ENCODE measurements at places on chromosomes 16 and 17.

DNA sequence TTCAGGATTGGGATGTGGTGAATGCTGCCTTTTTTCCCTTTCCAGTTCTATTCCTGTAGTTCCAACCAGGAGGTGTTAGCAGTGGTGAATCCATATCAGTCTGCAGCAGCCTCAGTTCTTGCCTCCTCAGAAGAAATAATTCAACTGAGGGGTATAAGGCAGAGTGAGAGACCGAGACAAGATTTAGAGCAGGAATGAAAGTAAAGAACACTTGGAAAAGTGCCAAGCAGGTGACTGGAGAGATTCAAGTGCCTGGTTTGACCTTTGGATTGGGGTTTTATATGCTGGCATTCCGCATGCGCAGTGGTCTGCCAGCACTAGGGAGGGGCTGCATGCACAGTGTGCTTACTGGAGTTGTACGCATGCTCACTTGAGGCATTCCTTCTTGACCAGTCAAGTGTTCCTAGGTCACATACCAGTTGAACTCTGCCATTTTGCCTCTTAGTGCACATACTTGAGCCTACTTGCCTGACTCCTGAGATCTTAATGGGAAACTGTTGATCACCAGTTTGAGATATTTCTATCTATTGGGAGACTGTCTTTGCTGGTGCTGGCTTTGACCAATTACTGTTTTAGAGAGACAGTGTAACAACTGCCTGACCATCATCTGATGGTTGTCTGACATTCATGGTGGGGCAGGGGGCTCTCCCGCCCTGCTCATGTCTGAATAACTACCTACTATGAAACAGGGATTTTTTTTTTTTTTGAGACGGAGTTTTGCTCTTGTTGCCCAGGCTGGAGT is 680 bp upstream of the CCL15 start:
- H3K4me1 ChIP-seq = no peaks in the 10 kb centered on the region
- H3K4me3 ChIP-seq = no peak overlapping the region
- no peaks in the 10 kb centered on the region for H3K27me3 ChIP-seq
- no peak for DNase-seq

DNA sequence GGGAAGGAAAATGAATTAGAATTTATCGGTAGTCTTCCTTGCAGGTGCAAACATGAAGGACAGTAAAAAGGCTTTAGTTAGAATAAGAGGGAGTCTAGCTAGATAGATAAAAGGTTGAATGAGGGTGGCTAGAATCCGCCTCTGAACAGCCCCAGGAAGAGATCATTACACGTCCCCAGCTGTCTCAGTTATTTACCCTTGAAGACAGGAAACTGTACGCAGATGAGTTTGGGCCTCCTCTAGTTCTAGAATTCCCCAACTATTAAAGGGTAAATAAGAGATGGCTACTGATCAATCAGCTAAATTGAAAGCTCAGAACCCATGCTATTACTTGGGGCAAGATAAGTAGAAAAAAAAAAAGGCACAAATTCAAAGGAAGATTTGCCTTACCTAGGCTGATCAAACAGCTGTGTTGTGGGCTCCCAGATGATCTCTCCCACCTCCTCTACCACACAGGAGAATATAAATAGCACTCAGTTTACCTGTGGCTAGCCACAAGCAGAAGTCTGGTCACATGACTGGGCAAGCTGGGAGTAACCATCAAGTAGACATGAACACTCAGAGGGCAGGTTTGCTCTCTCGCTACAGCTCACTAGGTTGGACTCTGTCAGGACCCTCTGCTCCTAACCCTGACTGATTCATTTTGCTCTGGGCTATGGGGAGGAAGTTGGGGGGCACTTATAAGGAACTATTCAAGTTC is 17.0 kb downstream of the FAM117A start:
- DNase-seq = no peak
- H3K27ac ChIP-seq = no peak overlapping the region
- no peak overlapping the region for H3K4me3 ChIP-seq
- no peaks in the 10 kb centered on the region for H3K36me3 ChIP-seq

- H3K4me1 ChIP-seq = peaks cover 29% of the 10 kb centered on the region
- H3K36me3 ChIP-seq = no peaks in the 10 kb centered on the region
- H3K27me3 ChIP-seq = peaks cover 41% of the 10 kb centered on the region
- no peak within 1 kb of the TSS for H3K27ac ChIP-seq
- peak within 1 kb of the TSS; percentile 67 for H3K4me3 ChIP-seq
These were observed at the start of gene RTN4RL1 for GRCh38 chr17:2025220-2025621. Gene RTN4RL1, minus strand, starts transcription at chr17:2025334. Its CDS starts 469 bp downstream, at chr17:2024865.

- no peaks in the 10 kb centered on the region for H3K27me3 ChIP-seq
- H3K4me1 ChIP-seq = no peaks in the 10 kb centered on the region
- DNase-seq = no peak
These were observed 515.3 kb downstream of the GRIN2A start for GRCh38 chr16:9666834-9667480.

DNA sequence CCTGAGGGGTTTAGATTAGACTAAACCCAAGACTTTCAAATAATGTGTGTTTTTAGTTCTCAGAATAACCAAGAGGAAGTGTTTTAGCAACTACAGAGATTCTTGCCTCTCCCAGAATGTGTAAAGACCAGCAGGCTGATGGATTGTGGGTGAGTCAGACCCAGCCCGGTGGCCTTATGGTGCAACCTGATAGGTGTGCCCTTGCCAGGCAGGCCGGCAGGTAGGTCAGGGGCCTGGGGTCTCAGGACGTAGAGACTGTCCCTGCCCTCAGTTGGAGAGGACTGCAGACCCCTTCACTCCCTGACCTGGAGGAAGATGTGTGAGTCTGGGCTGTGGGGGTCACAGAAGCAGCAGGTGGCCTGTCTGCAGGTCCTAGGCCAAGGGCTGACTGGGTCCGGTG is 47.2 kb upstream of the ACSF3 start:
- DNase-seq = peak; percentile 72
- H3K4me1 ChIP-seq = no peaks in the 10 kb centered on the region
- no peaks in the 10 kb centered on the region for H3K36me3 ChIP-seq
- H3K27ac ChIP-seq = no peak overlapping the region
- peaks cover 14% of the 10 kb centered on the region for H3K27me3 ChIP-seq

- H3K36me3 ChIP-seq = no peaks in the 10 kb centered on the region
- no peak within 1 kb of the TSS for H3K27ac ChIP-seq
- H3K4me1 ChIP-seq = no peaks in the 10 kb centered on the region
- peak; percentile 85 for DNase-seq
These were observed at the start of gene GPRC5C for GRCh38 chr17:74431568-74432423. Gene GPRC5C, plus strand, starts transcription at chr17:74432088. Its CDS starts 7,689 bp downstream, at chr17:74439777.

- no peak overlapping the region for H3K27ac ChIP-seq
- DNase-seq = peak; percentile 93
- peaks cover 10% of the 10 kb centered on the region for H3K4me1 ChIP-seq
- no peaks in the 10 kb centered on the region for H3K36me3 ChIP-seq
These were observed 127.1 kb downstream of the ENGASE start for GRCh38 chr17:79201536-79202227.

DNA sequence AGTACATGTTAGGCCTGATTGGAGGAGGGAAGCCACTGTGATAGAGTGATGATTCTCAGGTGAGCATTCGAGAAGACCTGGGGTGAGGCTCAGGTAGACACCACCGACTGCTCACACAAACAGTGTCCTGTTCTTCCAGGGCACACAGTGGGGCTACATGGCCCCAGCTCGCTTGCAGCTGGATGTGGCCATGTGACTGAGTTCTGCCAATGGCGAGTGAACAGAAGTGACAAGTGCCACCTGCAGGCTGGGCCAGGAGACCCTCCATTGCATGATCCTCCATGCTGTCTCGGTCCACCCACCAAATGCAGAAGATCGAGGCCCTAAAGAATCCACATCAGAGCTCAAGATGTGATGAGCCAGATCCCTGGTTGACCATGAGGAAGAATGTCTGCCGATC is 6.2 kb downstream of the CES5A start:
- no peaks in the 10 kb centered on the region for H3K4me1 ChIP-seq
- H3K27me3 ChIP-seq = no peaks in the 10 kb centered on the region
- no peaks in the 10 kb centered on the region for H3K36me3 ChIP-seq
- no peak overlapping the region for H3K4me3 ChIP-seq
- DNase-seq = no peak

DNA sequence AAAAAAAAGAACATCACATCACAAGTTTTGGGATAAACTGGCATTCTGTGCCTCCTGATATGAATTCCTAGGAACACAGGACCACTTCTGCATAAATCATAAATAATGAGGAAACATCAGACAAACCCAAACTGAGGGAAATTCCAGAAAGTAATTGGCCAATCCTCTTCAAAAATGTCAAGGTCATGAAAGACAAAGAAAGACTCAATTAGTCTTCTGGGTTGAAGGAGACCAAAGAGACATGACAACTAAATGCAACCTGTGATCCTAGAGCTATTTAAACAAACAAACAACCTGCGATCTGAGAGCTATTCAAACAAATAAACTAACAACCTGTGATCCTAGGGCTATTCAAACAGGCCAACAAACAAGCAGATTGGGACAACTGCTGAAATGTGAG is 144.3 kb downstream of the VPS53 start:
- no peak overlapping the region for H3K4me3 ChIP-seq
- peaks cover 13% of the 10 kb centered on the region for H3K36me3 ChIP-seq
- no peak for DNase-seq

DNA sequence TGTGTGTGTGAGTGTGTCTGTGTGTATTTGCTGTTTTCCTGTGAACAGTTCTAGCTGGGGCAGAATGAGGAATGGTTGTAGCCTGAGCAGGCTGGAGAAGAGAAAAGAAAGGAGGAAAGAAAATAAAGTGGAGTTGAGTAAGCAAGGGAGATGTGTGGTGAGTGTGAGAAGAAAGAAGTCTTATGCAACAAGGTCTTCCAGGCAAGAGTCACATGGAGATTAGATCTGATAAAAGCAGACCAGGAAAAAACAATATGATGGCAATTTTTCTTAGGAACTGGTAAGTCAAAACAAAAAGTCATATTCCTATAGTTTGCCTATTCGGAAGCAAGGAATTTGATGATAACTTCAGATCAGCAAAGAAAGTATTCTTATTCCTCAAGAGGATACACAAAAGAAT is 125.0 kb downstream of the HS3ST3A1 start:
- H3K4me3 ChIP-seq = no peak overlapping the region
- peaks cover 15% of the 10 kb centered on the region for H3K4me1 ChIP-seq
- peak overlapping the region; percentile 37 for H3K27ac ChIP-seq
- H3K27me3 ChIP-seq = no peaks in the 10 kb centered on the region
- no peaks in the 10 kb centered on the region for H3K36me3 ChIP-seq

DNA sequence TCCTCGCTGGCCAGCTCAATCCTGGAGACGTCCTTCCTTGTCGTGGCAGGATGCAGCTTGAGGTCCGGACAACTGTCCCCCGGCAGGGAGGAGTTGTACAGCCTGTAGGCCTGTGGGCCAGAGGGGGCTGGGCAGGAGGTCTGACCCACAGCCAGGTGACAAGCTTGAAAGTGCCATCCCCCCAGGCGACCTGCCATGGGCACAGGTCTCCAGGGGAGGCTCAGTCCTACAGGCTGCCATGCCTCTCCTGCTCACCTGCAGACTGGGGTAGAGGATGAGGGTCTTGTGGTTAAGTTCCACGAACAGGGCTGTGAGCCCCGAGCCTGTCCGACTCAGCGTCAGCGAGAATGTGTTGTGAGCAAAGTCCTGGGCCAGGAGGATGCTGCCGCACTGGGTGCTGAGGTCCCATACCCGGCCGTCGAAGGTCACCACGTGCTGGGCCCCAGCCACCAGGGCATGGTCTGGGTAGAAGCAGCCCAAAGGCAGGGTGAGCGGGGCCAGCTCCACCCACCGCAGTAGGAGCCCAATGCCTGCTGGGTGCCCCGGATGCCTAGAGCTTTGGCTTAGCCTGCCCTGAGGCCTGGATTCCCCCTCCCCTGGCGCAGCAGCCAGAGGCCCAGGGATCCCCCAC is 39.8 kb downstream of the RMI2 start:
- no peak overlapping the region for H3K27ac ChIP-seq
- no peak overlapping the region for H3K4me3 ChIP-seq
- peaks cover 8% of the 10 kb centered on the region for H3K4me1 ChIP-seq
- no peaks in the 10 kb centered on the region for H3K36me3 ChIP-seq
- H3K27me3 ChIP-seq = no peaks in the 10 kb centered on the region

DNA sequence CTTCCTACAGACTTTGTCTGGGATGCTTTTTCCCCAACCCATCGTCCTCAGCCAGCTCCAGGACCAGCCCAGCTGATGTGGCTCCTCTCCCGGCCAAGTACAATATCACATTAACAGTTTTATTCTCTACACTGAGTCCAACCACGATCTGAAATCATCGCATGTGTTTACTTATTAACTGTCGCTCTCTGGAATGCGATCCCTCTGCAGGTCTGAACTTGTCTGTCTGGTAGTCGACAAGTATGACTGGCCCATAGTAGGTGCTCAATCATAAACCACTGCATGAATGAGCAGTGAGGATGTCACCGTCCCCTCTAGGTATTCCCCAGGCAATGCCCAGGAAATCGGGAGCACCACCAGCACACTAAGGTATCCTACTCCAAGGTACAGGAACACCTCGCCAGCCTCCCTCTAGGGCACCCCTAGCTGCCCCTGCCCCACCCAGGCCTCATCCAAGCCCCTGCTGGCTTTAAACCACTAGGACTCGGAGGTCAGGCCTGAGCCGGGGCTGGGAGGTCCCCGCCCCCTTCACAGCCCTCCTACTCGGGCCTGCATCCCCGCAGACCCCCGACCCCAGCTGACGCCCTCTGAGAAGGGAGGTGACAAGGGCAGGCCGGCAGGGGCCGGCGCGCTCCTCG is 27.7 kb downstream of the RTN4RL1 start:
- peaks cover 8% of the 10 kb centered on the region for H3K27me3 ChIP-seq
- H3K4me1 ChIP-seq = peaks cover 5% of the 10 kb centered on the region
- DNase-seq = peak; percentile 31
- no peak overlapping the region for H3K4me3 ChIP-seq
- H3K27ac ChIP-seq = no peak overlapping the region

DNA sequence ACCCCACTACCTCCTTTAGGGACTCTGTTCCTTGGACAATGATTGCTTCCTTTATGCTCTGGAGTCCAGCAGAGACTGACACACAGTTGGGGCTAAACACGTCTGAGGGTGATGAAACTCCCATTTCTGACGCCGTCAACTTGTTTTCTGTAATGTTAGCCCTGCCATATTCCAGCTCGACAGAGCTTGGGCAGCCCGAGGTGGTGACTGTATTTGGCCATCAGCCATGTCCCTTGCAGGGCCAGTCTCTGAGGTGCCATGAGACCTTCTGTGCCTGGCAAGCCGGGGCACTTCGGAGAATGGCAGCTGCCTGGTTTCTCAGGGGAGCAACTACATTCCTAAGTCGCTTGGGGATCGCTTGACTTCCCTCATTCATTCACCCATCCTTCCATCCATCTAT is 278.9 kb upstream of the TNRC6C start:
- no peak for DNase-seq
- H3K4me3 ChIP-seq = no peak overlapping the region
- no peaks in the 10 kb centered on the region for H3K4me1 ChIP-seq
- no peak overlapping the region for H3K27ac ChIP-seq
- peaks cover 41% of the 10 kb centered on the region for H3K27me3 ChIP-seq
- H3K36me3 ChIP-seq = no peaks in the 10 kb centered on the region

DNA sequence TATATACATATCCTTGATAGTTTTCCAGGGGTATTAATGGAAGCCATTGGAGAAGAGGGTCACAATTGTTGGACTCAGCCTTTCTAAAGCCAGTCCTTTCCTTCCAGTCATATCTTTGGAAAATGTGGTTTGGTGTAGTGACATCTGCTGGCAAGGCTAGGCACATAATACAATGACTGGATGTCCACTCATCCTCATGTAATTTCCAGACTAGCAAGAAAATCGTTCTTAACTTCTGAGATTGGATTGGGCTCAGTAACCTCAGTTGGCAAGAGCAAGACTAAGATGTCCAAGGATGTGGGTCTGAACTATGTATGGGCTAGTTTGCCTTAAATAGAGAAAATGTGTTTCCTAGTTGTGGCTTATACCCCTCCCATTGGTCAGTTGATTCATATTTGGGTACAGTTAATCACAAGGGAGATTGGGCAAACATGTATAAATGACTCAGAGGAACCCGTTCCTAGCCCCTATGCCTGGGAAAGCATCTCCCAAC is 8.7 kb upstream of the KAT7 start:
- peak; percentile 83 for DNase-seq
- H3K4me3 ChIP-seq = no peak overlapping the region
- H3K27ac ChIP-seq = peak overlapping the region; percentile 71
- H3K36me3 ChIP-seq = no peaks in the 10 kb centered on the region
- H3K27me3 ChIP-seq = no peaks in the 10 kb centered on the region
